Bone marrow (tissue), 2 donors: ENCODE measurements at places on chromosomes 1 and 21.

DNA sequence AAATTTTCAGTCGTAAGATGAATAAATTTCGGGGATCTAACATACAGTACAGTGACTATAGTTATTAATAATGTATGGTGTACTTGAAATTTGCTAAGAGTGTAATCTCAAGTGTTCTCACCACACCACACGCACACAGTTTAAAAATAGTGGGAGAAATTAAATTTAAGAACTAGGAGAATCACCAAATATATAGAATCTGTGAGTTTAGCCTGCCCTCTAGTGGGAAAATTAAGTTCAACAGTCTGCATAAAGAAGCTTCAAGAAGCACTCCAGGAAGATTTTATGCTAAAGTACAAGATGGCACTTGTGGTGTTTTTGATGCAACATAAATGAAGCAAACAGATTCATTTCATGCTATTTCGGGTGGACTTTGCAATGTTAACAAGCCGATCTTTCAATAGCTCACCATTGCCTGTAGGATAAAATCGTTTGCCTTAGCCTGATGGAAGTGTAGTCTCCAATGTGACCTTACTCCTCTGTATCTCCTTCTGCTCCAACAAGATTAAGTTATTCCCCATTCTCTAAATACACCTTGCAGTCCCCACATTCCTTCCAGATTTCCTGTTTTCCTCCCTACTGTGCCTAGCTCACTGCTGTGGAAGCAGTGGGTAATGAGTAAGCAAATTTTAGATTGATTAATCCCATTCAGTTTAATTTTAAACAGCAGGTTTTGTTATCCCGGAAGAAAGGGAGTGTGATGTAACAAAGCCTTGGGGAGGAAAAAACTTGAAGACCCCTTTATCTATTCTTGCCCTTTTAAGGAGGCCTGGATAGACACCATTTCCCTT, 8.7 kb upstream of the PIK3C2B start:
- DNase-seq, result peak; percentile 81

GRCh38 chr1:116478621-116479020, 92.2 kb downstream of the CD58 start:
- no peak for DNase-seq

DNA sequence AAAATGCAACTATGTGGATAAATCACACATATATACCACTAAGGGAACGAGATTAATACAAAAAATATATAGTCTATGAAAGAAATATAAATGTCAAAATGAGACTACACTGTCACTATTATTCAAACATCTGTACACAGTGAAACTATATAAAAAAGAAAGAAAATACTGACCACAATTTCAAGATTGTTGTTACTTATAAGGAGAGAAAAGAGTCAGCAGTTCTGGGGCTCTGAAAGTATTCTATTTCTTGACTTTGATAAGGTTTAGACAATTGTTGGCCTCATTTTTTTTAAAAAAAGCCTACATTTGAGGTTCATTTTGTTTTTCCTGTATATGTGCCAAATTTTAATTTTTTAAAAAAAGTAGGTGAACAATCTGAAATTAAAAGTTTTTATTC, 319.3 kb upstream of the CHRM3 start:
- no peak for DNase-seq

DNA sequence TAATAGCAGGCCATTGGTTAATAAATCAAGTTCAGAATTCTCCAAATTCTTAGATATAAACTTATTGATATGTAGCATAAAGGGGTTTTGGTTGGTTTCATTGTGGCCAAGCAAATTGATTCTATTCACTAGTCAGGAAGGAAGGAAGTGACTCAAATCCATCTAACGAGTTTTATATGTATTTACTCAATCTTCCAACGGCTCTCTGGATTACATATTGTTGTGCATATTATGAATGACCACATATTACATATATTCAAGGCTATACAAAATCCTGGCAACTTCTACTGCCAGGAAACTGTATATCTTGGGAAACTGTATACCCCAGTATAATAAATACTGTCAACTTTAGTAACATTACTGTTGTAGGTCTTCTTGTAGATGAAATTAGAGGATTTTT, 20.1 kb upstream of the PDE4B start:
- DNase-seq, result no peak

DNA sequence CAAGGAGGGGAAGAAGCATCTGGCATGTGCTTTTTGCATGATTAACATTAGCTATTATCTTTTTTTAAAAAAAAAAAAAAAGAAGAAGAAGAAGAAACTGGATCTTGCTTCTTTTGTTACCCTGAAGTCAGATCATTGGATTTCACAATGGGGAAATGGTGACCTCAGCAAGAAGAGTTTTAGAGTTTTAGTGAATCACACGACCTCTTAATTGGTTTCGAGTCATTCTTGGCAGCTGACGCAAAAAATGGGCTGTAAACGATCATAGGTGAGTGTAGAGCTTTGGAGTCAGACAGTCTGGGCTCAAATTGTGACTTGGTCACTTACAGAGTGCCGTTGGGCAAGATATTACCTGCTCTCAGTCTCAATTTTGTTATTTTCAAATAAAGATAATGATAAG, 33.3 kb upstream of the PGBD5 start:
- DNase-seq, result no peak

DNA sequence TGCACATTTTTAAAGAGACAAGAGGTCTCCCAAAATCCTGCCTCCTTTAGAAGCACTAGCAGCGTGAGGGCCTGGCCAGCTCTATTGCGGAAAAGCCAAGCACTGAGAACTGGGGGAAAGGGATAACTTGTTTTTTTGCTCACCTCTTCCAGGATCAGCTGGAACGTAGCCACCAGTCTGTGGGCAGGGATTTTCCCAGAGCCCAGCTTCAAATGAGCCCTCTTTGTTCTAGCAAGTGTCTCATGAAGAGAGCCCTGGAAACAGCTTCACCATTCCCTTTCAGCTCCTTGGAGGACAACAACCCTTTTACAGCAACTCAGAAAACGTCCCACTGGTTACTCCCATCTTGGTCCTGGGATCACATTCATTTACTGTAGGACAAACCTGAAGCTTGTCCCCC, 195.4 kb downstream of the LMX1A start:
- DNase-seq, result no peak

- DNase-seq, result no peak
These were observed 727.7 kb upstream of the NCAM2 start for GRCh38 chr21:20270365-20271055.

- DNase-seq, result no peak
These were observed 14.7 kb downstream of the LDLRAD1 start for GRCh38 chr1:54003249-54003646.

- DNase-seq, result no peak
These were observed 129.7 kb downstream of the ATP1B1 start for GRCh38 chr1:169236143-169236542.

- no peak for DNase-seq
These were observed 8.6 kb upstream of the NKAIN1 start for GRCh38 chr1:31248276-31248675.

DNA sequence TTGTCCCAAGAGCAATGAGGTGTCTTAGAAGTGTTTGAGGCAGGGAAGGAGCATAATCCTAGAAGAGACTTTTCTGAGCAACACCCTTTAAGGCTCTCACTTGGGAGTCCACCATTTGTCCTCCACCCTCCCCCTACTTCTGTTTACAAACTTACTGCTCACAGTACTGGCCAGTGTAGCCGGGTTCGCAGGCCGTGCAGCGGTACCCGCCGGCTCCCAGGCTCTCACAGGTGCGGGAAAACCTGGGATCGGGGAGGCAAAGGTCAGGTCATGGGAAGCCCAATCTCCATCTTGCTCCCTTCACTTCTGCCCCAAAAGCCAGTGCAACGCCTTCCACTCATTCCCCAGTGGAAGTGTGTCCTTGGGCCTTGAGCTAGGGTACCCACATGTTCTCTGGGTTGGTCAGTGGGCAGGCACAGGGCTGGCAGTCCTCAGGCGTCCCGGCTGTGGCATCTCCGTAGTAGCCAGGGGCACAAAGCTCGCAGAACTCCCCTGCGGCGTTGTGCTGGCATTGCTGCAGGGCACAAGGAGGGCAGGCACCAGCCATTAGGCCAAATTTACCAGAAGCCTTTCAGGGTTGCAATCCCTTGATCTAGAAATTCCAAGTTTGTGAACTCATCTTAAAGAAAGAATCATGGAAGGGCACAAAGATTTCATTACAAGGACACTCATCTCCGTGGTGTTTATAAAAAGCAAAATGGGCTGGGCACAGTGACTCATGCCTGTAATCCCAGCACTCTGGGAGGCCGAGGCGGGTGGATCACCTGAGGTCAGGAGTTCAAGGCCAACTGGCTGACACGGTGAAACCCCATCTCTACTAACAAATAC, 49.8 kb downstream of the LDLRAD2 start:
- DNase-seq, result no peak

GRCh38 chr1:112713466-112714312, 1.4 kb downstream of the PPM1J start:
- DNase-seq, result no peak

- DNase-seq, result no peak
These were observed 249.9 kb downstream of the LRRIQ3 start for GRCh38 chr1:73948055-73948454.

GRCh38 chr1:168266644-168267186, 14.0 kb upstream of the TBX19 start:
- no peak for DNase-seq

DNA sequence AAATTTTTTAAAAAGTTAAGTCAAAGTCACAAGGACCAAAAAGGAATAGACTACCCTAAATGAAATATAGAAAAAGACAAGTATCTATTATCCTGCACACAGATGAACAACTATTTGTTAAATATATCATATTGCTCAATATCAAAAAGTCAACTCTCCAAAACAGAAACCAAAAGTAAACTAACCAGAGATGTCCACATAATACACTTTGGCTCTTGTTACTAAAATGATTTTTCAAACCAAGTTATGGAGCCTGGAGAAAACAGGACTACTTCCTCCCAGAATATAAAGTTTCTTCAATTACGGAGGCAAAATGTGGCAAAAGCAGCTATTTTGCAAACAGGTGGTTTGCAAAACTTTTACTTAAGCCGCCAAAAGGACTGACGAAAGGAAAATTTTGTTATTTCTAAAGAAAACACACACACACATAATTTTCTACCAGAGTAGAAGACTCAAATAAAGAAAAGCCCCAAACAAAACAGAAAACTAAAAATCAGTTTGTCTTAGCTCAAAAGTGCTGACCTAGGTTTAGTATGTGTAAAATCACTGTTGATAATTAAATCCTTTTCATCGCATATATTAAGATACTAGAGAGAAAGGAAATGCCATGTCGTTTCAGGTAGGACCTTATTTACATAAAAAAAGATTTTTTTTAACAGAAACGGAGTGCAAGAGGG, 1.1 kb downstream of the DPYD start:
- DNase-seq, result no peak

GRCh38 chr1:88060112-88060673, 623.9 kb upstream of the PKN2 start:
- DNase-seq, result no peak

DNA sequence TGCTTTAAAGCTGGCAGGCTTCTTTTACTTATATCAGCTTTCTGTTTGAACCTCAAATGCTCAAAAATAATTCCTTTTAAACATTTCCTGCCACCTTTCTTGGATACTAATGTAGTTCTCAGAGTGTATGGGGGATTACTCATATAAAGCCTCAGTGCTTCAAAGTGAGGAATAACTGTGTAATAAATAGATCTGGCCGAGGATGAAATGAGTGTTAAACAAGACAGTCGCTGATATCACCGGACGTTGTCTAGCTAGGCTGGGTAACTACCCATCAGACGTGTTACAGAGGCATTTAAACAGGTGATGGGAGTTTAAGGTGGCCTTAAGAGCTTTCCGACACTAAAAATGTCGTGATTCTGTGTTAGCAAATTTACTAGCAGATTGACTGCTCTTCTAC, 53.1 kb downstream of the VANGL2 start:
- DNase-seq, result no peak

DNA sequence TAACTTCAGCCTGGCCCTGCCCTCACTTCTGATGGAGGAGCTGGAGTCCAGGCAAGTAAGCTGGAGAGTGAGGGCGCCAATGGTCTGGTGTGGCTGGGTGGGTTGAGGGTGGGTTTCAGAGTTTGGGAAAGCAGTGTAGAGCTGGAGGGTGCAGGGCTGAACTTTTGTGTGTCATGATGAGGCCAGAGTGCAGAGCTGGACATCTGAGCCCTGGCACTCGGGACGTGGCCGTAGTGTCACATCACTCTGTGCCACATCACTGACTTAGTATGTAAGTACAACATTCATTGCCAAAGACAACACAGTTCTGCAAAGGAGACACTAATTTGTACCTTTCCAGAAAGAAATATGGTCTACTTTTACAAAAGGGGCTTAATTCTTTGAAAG, 15.8 kb downstream of the SPATA46 start:
- DNase-seq, result no peak

- DNase-seq, result no peak
These were observed 72.3 kb downstream of the RUSC1 start for GRCh38 chr1:155392898-155393411.

DNA sequence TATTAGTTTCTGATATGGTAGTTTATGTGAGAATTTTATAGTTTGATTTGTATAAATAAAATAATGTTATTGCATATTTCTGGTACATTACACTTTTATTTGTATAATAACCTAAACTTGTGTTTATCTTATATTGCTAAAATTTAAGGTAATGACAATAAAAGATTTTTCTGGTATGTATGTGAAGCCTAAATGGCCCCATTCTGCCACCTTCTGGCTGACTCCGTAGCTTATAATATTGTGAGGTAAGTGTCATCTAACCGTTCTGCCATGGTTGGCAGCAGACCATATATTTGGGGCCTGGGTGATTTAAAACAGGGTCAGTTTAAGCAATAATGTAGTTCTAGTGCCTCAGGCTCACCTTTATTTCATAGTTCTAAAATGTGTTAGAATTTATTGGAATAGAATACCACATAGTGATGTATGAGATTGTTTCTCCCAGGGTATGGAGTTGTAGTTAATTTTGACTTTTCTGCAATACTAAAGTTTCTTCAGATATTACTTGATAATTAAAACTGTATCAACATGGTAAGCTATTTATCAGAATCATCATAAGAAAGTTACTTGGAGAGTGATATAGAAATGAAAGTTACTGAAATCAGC, 21.2 kb upstream of the PRKACB start:
- peak; percentile 22 for DNase-seq

DNA sequence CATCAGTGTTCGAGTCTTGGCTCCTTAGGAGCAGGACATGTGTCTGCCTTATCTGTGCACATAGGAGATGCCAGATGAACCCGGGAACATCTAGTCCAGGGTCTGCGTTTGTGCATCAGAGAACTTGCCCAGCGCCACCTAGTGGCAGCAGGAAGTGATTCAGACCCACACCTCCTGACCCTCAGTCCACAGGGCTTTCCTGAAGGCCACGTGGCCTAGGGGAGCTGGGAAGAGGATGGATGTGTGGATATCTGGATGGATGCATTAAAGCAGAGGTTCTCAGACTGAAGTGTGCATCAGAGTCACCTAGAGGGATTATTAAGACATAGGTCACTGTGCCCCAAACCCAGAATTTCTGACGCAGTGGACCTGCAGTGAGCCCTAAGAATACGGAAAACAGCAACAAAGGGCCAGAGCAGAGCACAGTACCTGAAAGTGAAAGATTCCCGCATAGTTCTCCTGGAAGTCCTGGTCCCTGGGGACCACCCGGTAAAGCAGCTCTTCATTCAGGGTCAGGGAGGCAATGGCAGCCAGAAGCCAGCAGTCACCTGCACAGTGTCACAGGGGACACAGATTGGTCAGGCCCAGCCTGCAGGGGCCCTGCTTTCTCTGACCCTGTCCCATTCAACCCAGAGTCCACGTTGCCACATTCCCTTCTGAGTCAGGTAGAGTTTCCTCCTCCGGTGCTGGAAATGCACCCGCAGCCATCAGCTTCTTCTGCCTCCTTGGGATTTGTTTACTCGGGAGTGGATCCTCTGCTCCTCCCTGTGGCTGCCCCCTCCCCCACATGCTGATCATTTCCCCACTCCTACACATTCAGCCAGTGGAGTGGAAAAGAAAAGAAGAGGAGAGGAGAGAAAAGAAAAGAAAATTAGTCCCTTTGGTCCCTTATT, 37.0 kb downstream of the CAPN8 start:
- no peak for DNase-seq
